ENCODE measurements at places on chromosomes 13 and 19.
A peak's percentile ranks its signal among the peaks of the same experiment; 100 is the strongest.

DNA sequence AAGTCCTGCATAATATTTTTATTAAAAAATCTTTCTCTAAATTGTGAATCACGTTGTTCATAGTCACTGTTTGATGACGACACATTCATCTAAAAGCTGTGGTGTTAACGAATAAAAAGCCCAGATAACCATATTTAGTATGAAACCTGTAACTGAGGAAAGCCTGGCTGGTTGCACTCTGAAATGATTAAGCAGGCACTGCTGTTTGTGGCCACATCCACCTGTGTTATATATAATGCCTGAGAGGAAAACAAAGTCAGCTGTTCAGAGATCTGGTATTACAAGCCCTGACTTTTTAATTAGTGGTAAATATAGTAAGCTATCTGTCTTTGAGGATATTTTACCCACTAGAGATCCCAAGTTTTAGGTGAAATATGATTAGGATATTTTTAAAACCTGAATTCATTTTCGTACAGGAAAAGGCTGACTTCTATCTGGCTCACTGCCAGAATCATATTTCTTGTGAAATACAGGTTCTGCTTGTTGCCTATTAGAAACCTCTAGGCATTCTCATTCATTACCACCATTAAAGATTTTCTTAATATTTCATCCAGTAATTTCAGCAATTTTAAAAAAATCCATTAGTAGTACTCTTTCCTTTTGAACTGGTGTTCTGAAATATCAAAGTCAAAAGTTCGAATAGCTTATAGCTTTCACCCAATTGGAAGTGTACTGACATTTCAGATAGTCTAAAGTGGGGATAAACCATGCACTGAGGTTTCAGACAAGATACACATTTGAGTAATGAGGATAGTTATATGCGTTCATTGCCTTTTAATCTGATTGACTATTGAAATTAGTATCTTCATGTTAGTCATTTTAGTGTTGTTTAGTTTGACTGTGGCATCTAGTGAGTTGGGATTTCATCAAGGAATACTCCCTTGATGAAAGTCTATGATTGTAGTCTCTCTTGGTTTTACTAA lies 79.7 kb downstream of the LMO7 start:
- H3K27me3 ChIP-seq: no peaks in the 10 kb centered on the region
- peaks cover 22% of the 10 kb centered on the region for H3K4me1 ChIP-seq
- peak overlapping the region; percentile 58 for H3K27ac ChIP-seq
- peaks cover 40% of the 10 kb centered on the region for H3K36me3 ChIP-seq

DNA sequence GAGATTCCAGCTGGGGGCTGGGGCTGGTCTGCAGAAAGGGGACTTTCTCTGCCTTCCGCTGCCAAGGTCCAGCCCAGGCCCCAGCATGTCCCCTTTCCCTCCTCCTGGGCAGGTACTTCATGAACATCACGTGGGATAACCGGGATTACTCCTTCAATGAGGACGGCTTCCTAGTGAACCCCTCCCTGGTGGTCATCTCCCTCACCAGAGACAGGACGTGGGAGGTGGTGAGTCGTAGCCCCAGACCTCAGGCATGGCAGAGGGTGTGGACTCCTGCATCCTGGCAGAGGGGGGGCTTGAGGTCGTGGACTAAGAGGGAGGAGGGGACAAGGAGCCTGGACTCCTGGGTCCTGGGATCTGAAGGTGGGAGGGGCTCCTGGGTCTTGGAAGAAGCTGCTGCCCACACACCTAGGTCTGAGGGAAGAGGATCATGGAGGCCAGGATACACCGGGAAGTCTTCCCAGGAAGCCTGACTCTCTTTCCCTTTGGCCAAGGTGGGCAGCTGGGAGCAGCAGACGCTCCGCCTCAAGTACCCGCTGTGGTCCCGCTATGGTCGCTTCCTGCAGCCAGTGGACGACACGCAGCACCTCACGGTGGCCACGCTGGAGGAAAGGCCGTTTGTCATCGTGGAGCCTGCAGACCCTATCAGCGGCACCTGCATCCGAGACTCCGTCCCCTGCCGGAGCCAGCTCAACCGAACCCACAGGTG lies 20.6 kb downstream of the GRIN2D start:
- H3K27ac ChIP-seq: peak overlapping the region; percentile 11
- no peaks in the 10 kb centered on the region for H3K36me3 ChIP-seq
- no peaks in the 10 kb centered on the region for H3K27me3 ChIP-seq
- no peak for DNase-seq

GRCh38 chr19:1373534-1374249 lies 10.0 kb upstream of the NDUFS7 start:
- H3K4me3 ChIP-seq: no peak overlapping the region
- no peak overlapping the region for H3K27ac ChIP-seq
- no peaks in the 10 kb centered on the region for H3K4me1 ChIP-seq
- DNase-seq: no peak
- no peaks in the 10 kb centered on the region for H3K27me3 ChIP-seq
- H3K36me3 ChIP-seq: peaks cover 44% of the 10 kb centered on the region

- no peak overlapping the region for H3K27ac ChIP-seq
- H3K27me3 ChIP-seq: no peaks in the 10 kb centered on the region
- no peaks in the 10 kb centered on the region for H3K36me3 ChIP-seq
- H3K4me3 ChIP-seq: no peak overlapping the region
- DNase-seq: no peak
These were observed 31.9 kb upstream of the ATP11A start for GRCh38 chr13:112657850-112658445.

- no peaks in the 10 kb centered on the region for H3K36me3 ChIP-seq
- H3K4me3 ChIP-seq: no peak overlapping the region
- peaks cover 11% of the 10 kb centered on the region for H3K4me1 ChIP-seq
- H3K27me3 ChIP-seq: no peaks in the 10 kb centered on the region
- DNase-seq: no peak
These were observed 7.7 kb downstream of the C2CD4C start for GRCh38 chr19:400976-401865.

- no peaks in the 10 kb centered on the region for H3K4me1 ChIP-seq
- H3K4me3 ChIP-seq: no peak overlapping the region
- no peaks in the 10 kb centered on the region for H3K36me3 ChIP-seq
- no peak overlapping the region for H3K27ac ChIP-seq
- no peak for DNase-seq
These were observed 71.7 kb upstream of the GTF3A start for GRCh38 chr13:27352698-27353097.

All from SK-N-SH (cell line).